ENCODE measurements at places on chromosomes 1 and 21.

DNA sequence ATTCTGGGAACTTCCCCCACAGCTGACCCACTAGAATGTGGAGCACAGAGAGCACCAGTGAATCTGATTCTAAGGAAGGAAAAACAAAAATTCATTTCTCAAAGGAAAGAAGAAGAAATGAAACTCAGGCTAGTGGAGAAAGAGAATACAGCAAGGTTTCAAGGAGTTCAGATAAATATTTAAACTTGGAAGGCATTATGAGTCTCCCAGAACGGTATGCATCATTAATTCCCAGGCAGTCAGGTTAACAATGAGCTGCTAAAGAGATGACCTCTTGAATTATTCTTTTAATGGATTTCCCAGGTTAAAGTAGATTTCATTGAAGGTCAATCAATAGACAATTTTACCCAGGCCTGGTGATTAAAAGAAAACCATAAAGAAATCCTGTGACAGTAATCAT, 103.6 kb upstream of the KAZN start:
- DNase-seq, result no peak

DNA sequence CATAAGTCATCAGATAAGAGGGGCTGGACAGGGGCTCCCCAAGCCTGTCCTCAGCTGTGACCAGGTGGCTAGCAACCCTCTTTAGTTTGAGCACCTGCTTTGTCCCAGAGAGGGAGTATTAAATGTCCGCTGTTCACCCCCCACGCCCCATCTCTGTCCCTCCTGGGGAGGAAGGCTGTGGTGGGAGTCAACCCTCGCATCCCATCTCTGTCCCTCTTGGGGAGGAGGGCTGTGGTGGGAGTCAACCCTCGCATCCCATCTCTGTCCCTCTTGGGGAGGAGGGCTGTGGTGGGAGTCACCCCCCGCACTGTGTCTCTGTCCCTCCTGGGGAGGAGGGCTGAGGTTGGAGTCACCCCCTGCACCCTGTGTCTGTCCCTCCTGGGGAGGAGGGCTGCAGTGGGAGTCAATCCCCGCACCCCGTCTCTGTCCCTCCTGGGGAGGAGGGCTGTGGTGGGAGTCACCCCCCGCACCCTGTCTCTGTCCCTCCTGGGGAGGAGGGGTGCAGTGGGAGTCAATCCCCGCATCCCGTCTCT, 72.6 kb upstream of the ABCG1 start:
- DNase-seq, result no peak

DNA sequence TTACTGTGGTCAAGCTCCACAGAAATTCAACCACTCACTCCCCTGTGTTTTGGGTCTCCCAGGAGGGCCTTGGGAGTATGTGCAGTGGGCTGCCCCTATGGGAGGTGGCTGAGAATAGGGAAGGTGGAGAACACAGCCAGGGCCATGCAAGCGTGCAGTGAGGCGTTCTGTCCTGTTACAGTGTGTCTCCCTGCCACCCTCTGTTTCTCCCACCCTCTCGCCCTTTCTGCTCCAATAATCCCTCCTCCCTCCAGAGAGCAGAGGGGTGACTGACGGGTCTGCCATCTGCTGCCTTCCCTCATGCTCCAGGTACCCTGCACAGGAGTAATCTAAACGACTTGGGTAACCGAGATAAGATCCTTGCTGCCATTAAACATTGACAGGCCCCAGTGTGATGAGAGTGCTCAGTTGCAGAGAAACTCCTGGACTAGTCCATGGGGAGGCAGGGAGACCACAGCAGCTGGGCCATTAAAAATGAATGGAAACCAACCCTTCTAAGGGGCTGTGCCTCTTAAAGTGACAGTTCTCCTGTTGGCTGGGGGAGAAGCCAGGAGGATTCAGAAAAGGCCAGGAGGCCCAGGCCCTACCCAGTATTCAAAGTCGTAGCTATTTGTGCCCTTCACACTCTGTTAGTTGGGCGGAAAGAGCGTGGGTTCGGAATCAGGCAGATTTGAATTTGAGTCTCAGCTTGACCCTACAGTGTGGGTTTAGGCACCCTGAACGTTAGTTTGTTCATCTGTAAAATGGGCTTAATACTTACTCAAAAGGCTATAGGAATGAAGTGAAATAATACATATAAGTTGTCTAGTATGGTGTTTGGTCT, 22.4 kb upstream of the BTG2 start:
- no peak for DNase-seq

- DNase-seq, result no peak
Observed at GRCh38 chr21:36075171-36075570, 5.3 kb downstream of the CBR1 start.

DNA sequence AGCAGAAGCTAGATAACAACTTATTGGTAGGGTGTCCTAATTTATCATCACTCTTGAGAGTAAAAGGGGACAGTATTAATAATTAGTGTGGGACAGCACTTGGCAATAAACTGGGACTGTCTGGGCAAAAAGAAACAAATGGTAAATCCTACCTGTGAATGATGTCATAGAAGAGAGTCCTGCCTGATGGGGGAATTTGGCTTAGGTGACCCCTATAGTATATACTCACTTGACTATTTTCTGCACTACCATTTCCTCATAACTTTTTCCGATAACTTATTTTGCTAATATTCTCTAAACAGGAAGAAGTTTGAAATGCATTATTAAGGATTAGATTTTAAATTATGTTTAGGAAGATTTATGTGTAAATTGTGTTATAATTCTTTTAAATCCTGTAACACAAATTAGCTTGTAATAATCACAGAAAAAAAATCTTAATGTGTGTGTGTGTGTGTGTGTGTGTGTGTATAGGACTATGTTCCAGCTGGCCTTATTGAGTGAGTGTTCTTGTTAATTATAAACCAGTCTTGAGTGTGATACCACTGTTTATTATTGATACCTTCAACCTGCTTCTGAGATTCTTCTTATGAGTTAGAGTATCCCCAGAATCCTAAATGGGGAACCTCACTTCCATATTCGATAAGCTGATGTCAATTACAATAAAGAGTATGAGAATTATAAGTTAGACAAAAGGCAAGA, 144.2 kb upstream of the C1orf105 start:
- DNase-seq, result no peak

DNA sequence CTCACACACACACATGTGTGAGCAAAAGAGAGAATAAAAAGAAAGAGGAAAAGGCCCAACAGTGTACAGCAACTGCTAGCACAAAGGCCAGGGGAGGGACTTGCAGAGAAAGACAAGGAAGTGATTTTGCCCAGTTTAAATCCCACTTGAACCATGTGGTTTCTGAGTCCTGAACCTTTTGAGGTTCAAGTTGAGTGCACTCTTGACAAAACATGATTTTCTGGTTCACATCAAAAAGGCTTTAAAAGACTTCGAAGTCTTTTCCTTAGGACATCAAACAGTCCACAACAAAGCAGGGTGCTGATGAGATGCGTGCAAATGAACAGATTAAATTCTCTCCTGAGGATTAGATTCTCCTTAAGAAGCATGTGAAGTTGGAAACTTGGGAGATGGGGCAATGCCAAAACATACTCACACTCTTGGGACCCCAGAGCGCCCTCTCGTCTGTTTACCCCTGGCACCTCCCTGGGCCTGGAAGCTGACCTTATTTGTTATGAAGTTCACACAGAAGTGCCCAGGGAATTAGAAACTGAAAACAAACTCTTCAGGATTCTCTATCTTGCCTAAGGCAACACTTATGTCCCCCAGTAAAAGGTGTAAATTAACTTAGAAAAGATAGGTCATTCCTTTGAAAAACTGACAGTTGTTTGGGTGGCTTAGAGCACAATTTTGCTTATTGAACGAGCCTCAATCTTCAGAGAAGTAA, 31.5 kb downstream of the RNF220 start:
- DNase-seq, result no peak

- no peak for DNase-seq
Observed at GRCh38 chr21:43373362-43374227, 53.3 kb downstream of the SIK1 start.

DNA sequence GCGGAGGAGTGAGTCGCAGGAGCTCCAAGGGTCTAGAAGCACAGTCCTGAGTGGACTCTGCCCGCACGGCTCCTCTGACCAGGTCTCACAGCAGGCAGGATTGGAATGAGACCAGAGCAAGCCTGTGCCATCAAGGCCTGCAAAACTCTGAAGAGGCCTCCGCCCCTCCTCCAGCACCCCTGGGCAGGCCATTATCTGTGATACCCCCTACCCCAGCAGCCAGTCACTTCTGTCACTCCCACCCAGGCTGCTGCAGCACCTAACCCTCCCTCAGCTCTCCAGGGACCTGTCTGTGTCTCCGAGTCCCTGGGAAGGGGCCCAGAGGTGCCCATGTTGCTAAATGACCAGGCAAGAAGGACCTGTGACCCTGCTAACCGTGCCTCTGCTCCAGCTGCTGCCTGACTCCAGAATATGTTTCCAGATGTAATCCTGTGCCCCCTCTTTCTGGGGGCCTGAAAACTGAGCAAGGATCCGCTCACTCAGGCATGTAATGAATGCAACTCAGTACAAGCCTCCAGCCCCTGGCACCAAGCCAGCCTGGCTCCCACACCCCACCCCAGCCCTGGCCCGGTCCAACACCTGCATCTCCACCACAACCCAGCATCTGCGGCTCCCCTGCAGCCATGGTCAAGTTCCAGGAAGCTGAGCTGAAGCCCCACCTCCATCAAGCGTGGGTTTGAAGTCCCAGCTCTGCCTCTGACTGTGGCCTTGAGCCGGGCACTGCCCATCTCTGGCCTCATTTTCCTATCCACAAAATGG, 22.1 kb upstream of the COL16A1 start:
- no peak for DNase-seq

All from lower lobe of right lung (tissue), 2 donors.